ENCODE measurements at places on chromosomes 3 and 15. TPM values are rescaled to one million over a fixed set of nuclear protein-coding genes. Genes with fewer than 3 reads are reported as not detected.
A peak's percentile ranks its signal among the peaks of the same experiment; 100 is the strongest.

The GRAMD2A gene
- 60.2 TPM for total RNA-seq

The PPARG gene
- 60.2 TPM for total RNA-seq

The ADAMTS7 gene
- total RNA-seq, result 1.3 TPM

The ROPN1B gene
- total RNA-seq, result 0.50 TPM

The CTXND1 gene
- total RNA-seq, result not detected

The SCG5 gene
- 0.39 TPM for total RNA-seq

The ABHD6 gene
- total RNA-seq, result 6.5 TPM

The HHLA2 gene
- total RNA-seq, result not detected

DNA sequence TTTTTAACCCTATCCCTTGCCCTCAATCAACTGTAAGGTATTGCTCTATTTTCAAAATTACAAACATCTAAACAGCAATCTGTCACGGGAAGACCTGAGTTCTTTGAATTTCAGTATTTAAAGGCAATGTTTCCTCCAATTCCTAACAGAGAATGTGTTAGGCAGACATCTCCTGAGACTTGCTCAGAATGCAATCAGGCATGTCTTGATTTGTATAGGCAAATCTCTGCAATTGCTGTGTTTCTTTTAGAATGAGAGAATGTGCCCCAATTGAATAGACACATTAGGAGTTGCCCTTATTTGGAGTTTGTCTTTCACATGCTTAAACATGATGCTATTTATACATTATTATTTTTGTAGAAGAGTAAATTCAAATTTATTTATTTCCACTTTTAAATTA is 205.6 kb downstream of the CADM2 start:
- DNase-seq, result no peak
- H3K4me1 ChIP-seq, result peaks cover 29% of the 10 kb centered on the region
- no peak overlapping the region for H3K27ac ChIP-seq

GRCh38 chr3:96748139-96748538 is 66.3 kb upstream of the EPHA6 start:
- no peaks in the 10 kb centered on the region for H3K27me3 ChIP-seq
- no peaks in the 10 kb centered on the region for H3K36me3 ChIP-seq
- H3K4me3 ChIP-seq, result no peak overlapping the region
- H3K27ac ChIP-seq, result no peak overlapping the region

- DNase-seq, result no peak
- H3K4me3 ChIP-seq, result no peak overlapping the region
- H3K27ac ChIP-seq, result no peak overlapping the region
- H3K27me3 ChIP-seq, result no peaks in the 10 kb centered on the region
- H3K4me1 ChIP-seq, result peaks cover 10% of the 10 kb centered on the region
These were observed 4.8 kb upstream of the ZBTB20 start for GRCh38 chr3:115151921-115152320.

GRCh38 chr3:177820683-177821316 is 623.5 kb upstream of the TBL1XR1 start:
- 0 out of 2 replicates have a peak, but pooled peaks cover 6% of the 10 kb centered on the region for H3K36me3 ChIP-seq
- H3K4me3 ChIP-seq, result no peak overlapping the region
- DNase-seq, result no peak
- H3K27me3 ChIP-seq, result no peaks in the 10 kb centered on the region
- H3K4me1 ChIP-seq, result peaks cover 57% of the 10 kb centered on the region

DNA sequence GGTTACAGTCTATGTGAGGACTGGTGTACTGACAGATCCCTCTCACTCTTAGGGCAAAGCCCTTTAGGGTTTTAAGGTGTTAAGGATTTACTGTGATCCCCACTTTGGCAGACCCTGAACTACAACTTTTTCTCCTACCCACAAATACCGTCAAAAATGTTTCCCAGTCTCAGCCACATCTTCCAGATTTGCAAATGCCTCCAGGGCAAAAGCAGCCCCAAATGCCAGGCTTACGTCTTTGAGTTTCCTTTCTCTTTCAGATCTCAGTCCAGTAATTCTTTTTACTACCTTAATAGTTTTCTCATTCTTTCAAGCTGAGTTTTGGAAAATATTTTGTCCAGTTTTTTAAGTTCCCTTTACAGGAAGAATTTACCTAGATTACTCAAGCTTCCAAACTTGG is 13.4 kb upstream of the ITGA11 start:
- no peak overlapping the region for H3K27ac ChIP-seq
- no peak overlapping the region for H3K4me3 ChIP-seq
- DNase-seq, result no peak
- no peaks in the 10 kb centered on the region for H3K4me1 ChIP-seq

DNA sequence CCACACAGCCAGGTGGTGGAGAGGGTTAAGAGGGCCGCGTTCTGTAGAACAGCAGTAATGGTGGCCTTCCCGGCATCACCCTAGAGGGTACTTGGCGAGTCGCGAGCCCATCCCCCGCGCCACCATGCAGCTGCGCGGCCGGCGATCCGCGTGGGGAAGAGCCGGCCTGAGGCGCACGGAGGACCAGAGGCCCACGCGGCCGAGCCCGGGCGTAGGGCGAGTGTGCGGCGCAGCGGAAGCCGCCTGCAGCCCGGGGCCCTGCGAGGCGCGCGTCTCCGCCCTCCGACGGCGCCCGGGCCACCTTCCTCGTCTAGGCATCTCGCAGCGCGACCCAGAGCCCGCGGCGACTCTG is 423 bp downstream of the TKT start:
- H3K4me3 ChIP-seq, result peak overlapping the region; percentile 98
- H3K36me3 ChIP-seq, result peaks cover 35% of the 10 kb centered on the region
- H3K27me3 ChIP-seq, result no peaks in the 10 kb centered on the region

GRCh38 chr3:66638717-66639116 is 137.9 kb upstream of the LRIG1 start:
- no peaks in the 10 kb centered on the region for H3K36me3 ChIP-seq
- H3K27ac ChIP-seq, result no peak overlapping the region
- DNase-seq, result no peak
- peaks cover 30% of the 10 kb centered on the region for H3K4me1 ChIP-seq
- H3K4me3 ChIP-seq, result no peak overlapping the region
- no peaks in the 10 kb centered on the region for H3K27me3 ChIP-seq

DNA sequence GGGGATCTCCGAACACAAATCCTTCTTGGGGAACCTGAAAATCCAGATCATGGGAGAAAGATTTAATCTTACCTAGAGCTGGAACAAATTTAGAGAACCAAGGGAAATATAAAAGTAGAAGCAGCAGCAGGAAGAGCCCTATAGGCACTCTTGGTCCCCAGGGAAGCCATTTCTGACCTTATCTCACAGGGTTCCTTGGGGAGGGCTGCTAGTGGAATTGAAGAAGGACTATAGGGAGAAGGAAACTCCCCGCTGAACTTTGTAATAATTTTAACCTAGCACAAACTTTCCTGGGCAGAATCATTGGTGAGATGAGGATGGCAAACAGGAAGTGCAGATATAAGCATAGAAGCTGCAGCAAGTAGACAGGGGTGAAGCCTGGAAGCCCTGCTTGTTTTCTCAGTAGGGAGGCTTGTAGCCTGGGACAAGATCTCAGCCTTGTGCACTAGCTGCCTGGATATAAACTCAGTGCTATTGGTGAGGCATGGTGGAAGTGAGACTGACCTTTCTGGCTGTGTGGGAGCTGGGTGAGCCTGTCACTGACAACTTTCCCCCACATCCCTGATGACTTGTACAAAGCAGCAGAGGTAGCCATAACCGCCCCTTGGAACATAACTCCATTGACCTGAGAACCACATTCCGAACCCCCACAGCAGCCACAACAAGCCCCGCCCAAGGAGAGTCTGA is 343.0 kb upstream of the TGFBR2 start:
- H3K4me1 ChIP-seq, result 0 out of 2 replicates have a peak, but pooled peaks cover 7% of the 10 kb centered on the region
- no peaks in the 10 kb centered on the region for H3K36me3 ChIP-seq
- no peak overlapping the region for H3K4me3 ChIP-seq
- H3K27me3 ChIP-seq, result no peaks in the 10 kb centered on the region
- no peak overlapping the region for H3K27ac ChIP-seq
- DNase-seq, result peak; percentile 11

Data from PC-9 (cell line).